ENCODE measurements at places on chromosomes 6 and 20.
A peak's percentile ranks its signal among the peaks of the same experiment; 100 is the strongest.

DNA sequence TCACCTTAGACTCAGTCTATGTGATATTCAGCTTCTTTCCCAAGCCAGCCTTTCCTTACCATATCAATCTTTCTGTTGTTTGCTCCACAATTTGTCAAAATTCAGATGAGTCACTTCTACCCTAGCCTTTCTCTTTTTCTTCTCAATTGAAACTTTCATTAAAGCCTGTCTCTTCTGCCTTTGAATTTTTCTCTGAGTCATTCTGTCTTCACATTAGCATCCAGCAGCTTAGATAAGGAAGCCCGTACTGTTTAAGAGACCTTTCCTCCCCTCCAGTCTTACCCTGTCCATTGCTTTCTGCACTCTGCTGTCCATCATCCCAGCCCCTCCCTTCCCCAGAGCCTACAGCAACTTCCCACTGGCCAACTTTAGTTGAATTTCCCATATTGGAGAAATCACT is 34.9 kb upstream of the RALGAPA2 start:
- no peak for DNase-seq

GRCh38 chr6:146851837-146852236 is 253.1 kb downstream of the ADGB start:
- DNase-seq = peak; percentile 79

- DNase-seq = no peak
Measured at GRCh38 chr6:134724771-134725340, 225.0 kb downstream of the ALDH8A1 start.

GRCh38 chr6:36384095-36384494 is 3.4 kb downstream of the ETV7 start:
- no peak for DNase-seq

DNA sequence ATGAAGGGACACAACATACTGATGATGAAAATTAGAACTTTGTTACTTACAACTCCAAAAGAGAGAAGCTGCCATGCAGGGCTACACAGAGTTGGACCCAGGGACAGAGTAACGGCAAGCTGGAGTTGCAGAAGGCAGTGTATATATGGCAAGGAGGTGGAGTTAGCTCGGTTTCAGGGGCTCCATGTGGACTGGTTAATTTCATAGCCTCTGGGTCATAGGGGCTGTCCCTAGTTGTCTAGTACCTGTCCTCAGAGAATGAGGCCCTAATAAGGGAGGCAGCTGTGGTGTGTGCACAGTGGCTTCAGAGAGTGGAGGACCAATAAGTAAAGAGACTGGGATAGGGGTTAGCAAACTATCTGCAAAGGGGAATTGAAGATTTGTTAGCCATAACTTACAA is 7.9 kb upstream of the ZSCAN12 start:
- no peak for DNase-seq

DNA sequence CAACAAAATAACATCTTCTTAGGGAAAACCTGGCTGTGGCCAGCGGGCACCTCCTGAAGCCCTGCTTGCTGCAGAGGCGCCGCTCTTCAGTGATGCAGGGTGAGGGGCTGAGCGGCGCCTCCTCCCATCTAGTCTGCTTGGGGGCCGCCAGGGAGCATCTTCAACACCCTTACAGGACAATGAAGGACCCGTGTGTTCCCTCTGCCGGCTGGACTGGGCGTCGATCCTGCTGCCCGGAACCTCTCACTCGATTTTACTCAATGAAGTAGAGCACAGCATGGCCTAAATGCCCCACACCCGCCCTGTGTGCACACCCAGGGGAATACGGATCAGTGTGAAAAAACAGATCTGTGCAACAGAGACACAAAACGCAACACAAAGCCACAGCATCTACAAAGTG is 28.5 kb upstream of the MPC1 start:
- DNase-seq = no peak

- peak; percentile 49 for DNase-seq
Measured at GRCh38 chr6:17305219-17306001, 24.2 kb downstream of the RBM24 start.

- no peak for DNase-seq
Measured at GRCh38 chr20:51409192-51409880, 133.2 kb downstream of the NFATC2 start.

Data from NCI-H226 (cell line).